ENCODE measurements at places on chromosomes 13 and 19.

GRCh38 chr19:977058-977464, 7.1 kb upstream of the WDR18 start:
- no peak for DNase-seq

DNA sequence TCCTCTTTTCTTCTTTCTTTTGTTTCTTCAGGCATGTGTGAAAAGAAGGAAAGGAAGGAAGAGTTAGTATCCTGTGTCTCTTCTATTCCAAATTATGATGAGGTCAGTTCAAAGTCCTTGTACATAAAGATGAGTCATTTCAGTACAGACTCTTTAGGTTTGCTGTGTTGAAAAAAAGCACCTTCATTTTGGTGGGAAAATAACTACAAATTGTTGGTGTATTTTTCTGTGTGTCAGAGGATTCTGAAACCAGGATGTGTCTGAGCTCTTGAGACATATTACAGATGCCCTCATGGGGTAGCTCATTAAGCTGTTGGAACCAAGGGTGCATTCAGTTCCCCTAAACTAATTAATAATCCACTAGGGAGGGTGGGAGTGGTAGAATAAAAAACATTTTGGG, 5.8 kb upstream of the HSPH1 start:
- no peak for DNase-seq

DNA sequence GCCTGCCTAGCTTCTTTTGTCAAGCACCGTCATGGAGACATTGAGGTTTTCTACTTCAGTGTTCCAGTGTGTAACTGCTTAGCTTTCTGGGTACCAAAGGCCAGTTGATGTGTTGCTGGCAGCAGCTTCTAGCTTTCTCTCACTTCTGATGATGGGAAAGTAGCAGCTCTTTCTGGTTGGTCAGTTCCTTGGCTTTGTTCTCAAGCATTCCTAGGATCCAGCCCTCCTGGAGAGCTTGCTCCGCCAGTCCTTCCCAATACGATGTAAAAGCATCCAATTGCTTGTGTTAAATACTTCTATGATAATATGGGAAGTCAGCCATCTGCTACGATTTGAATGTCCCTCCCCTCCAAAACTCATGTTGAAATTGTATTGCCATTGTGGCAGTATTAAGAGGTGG, 182.8 kb downstream of the UGGT2 start:
- DNase-seq, result no peak

GRCh38 chr13:101691341-101691860, 238.9 kb downstream of the ITGBL1 start:
- DNase-seq, result no peak

GRCh38 chr13:110953833-110954532, 39.1 kb upstream of the ANKRD10 start:
- DNase-seq, result no peak

- no peak for DNase-seq
Observed at GRCh38 chr13:51235756-51236490, 13.7 kb downstream of the FAM124A start.

- no peak for DNase-seq
Observed at GRCh38 chr19:3459089-3459881, 21.0 kb downstream of the SMIM24 start.

- no peak for DNase-seq
Observed at GRCh38 chr13:46656786-46657185, 103.8 kb downstream of the LRCH1 start.

- peak; percentile 98 for DNase-seq
Observed at GRCh38 chr19:14440049-14440448, 6.9 kb downstream of the PKN1 start.

DNA sequence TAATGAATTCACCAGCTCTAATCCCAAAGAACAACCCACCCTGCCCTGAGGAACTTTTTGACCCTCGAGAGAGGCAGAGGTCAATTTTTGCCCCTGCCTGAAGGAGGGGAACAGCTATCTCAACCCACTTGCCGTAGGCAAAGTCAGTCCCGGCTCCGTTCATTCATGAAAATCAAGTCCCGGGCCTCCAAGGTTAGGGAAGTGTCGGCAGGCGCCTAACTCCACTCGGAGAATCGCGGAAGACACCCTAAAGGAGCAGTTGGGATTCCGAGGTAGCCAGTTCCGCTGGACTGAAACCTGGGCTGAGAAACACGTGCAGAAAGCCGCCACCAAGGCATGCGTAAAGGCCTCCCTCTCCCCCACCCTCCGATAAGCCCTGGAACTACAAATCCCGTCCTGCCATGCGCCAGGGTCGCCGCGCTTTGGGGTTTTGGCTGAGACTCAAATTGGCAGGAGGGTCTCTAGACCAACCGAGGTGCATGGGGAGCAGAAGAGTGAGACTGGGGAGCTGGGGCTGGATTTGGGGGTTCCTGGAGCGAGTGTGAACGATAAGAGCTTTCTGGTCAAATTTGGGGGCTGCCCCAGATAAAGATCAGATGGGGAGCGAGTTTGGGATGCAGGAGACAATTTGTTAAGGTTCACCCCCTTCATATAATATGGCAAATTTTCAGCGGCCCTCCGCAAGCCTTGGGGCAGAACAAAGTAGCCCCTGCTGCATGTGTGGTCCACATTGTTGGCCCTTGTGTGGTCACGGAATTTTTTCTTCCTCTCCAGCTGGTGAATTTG, at the start of gene TNPO2:
TNPO2 (minus strand) TSS at position 292 of the 786 bp plus-strand sequence. CDS start 2,955 bp downstream, outside the sequence.
- peak; percentile 86 for DNase-seq

DNA sequence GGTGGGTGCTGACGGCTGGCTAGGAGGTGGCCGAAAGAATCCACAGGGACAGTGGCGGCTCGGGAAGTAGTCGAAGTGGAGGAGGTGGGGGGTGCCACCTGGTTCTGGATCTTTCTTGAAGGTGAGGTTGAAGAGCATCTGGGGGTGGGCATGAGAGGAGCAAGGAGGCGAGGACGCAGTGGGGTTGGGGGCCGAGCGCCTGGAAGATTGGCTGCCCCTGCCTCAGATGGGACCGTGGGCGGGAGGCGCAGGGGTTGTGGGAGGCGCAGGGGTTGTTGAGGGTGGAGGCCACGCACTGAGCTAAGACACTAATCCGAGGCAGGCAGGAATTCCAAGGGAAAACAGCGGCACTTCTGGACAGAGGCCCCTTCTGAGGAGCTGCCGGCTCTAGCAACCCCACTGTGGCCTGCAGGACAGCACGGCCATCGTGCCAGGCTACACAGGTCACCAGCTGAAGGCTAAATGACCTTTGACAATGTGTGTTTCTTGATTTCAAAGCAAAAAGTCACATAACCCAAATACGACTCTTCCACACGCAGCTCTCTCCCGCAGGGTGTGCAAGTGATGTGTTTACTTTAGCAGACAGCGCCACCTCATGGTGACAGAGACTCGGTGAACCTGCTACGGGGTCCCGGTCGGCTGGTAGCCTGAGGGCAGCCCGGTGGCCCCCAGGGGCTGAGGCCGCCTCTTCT, 44.1 kb upstream of the RANBP3 start:
- DNase-seq, result peak; percentile 82

- DNase-seq, result no peak
Observed at GRCh38 chr19:16351133-16351809, 26.6 kb downstream of the KLF2 start.

GRCh38 chr13:20351281-20352022, 119.3 kb upstream of the GJB6 start:
- DNase-seq, result peak; percentile 85

DNA sequence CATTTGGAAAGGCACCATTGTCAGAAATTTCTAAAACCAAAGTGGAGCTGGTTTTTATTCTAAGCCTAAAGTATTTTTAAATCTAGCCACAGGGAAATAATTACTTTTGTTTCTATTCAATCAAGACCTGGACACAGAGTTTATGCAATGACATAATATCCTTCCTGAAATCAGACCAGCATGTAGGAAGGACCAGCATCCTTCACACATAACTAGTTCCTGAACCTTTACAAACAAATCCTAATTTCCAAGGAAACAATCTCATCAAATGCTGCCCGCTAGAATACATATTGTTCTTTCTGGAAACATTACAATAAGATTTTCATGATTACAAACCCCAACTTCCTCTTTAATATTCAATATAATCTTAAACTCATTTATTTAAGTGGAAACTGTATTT, 1.5 kb downstream of the STARD13 start:
- DNase-seq, result no peak

- peak; percentile 30 for DNase-seq
Observed at GRCh38 chr13:113207890-113208420, 514 bp downstream of the PCID2 start.

- DNase-seq, result no peak
Observed at GRCh38 chr13:38361542-38362262, 12.1 kb downstream of the UFM1 start.

DNA sequence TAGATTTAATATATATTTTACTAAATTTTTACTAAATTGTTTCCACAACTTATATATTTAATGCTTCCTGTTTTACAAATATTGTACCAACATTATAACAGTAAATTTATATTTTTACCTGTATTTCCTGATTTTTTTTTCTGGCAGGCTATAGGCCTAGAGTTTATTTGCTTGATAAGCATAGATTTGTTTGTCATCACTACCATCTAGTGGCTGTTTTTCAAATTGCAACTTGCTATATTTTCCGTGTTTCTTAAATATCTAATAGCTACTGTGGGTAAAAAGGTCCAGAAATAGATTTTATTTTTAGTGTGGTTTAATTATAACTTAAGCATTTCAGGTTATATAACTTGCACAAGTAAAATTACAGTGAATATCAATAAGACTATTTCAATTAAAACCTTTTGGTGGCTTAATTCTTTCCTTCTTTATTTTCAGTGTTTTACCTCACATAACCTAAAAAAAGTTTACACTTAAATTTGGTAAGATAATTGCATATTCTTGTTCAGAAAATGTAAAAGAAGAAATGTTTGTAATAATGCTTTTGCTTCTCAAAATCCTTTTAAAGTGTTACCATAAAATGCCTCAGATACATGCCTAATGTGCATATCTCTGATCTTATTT, 60.6 kb downstream of the NDFIP2 start:
- peak; percentile 42 for DNase-seq

- no peak for DNase-seq
Observed at GRCh38 chr19:53906211-53907192, 2.6 kb upstream of the CACNG7 start.

- DNase-seq, result no peak
Observed at GRCh38 chr13:24045597-24045996, 114.9 kb upstream of the SPATA13 start.

- no peak for DNase-seq
Observed at GRCh38 chr13:102700088-102701031, 5.5 kb upstream of the METTL21C start.

- DNase-seq, result no peak
Observed at GRCh38 chr13:20128459-20128931, 32.4 kb downstream of the GJA3 start.

DNA sequence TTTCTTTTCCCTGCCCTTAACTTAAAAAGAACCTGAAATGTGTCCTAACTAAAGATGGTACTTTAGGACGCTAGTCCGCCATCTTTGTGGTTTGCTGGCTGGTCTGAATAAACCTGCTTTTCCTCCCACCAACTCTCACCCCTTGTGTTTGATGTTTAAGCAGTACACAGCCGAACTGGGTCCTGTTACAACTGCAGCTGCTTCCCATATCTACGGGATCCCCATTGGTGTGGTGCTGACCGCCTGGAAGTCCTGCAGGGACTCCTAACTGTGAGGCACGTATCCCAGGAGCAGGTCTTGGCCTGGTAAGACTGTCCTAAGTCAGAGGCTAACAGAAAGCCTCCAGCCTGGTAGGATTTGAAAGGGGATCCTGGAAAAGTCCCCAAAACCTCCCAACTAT, 40.9 kb upstream of the VSTM2B start:
- DNase-seq, result no peak

DNA sequence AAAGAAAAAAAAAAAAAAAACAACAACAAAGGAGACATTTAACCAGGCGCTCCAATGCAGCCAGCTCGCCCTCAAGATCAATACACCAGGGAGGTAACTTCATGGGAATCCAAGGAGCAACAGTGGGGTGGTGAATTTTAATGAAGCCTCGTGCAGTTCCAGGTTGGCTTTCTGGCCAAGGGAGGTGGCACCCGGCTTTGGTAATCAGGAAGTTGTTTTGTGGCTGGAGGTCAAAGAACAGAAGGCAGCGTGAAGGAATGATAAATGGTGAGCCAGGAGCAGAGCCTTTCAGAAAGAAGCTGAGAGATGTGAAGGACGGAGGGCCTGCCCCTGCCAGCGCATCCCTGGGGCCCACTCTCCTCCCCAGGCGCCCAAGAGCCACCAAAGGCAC, 188.2 kb upstream of the TSC22D1 start:
- peak; percentile 14 for DNase-seq

- DNase-seq, result peak; percentile 71
Observed at GRCh38 chr13:39401756-39402155, 201.2 kb downstream of the LHFPL6 start.

- no peak for DNase-seq
Observed at GRCh38 chr19:38838208-38838985, 6.8 kb upstream of the ECH1 start.

GRCh38 chr19:2517881-2518601, 42.1 kb downstream of the GADD45B start:
- DNase-seq, result no peak

GRCh38 chr13:105153611-105154010, 1381.9 kb downstream of the EFNB2 start:
- DNase-seq, result no peak

DNA sequence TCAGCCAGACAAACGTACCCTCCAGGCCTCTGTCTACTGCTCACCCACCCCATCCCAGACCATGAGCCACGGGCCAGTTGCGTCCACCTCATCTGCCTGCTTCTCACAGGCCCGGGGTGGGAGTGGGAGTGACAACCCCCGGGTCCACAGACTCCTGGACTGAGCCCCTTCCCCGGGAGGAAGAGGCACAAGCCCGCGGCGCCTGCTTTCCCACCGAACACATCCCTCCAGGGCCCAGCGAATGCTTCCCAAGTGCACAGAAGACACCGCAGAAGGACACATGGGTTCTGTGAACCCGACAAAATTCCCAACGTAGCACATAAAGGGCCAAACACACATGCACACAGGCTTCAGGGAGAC, 18.0 kb upstream of the PLPP2 start:
- no peak for DNase-seq

GRCh38 chr13:76991796-76992547, at the start of gene CLN5:
TSS of gene CLN5 (plus strand) at chr13:76992081. CDS start at chr13:76992099, 18 bp downstream.
- peak; percentile 81 for DNase-seq

- no peak for DNase-seq
Observed at GRCh38 chr13:94617389-94618000, 15.8 kb downstream of the GPR180 start.

- DNase-seq, result no peak
Observed at GRCh38 chr13:111950697-111951096, 116.3 kb upstream of the SOX1 start.

DNA sequence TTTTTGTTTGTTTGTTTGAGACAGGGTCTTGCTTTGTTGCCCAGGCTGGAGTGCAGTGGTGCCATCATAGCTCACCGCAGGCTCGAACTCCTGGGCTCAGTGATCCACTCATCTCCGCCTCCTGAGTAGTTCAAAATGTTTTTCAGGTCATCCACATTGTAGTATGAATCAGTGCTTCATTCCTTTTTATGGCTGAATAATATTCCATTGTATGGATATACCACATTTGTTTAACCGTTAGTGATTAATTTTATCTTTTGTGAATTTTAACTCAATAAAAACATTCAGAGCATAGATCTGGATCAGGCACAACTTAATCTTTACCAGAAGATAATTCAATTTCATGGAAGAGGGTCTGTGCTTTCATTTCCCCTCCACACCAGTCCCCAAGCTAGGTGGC, 47.7 kb downstream of the VAV1 start:
- no peak for DNase-seq

- no peak for DNase-seq
Observed at GRCh38 chr13:37385248-37385647, 213.3 kb downstream of the POSTN start.

GRCh38 chr19:35284153-35285094, 2.1 kb downstream of the HAMP start:
- DNase-seq, result no peak

GRCh38 chr19:582497-583197, 7.0 kb upstream of the HCN2 start:
- DNase-seq, result no peak

- no peak for DNase-seq
Observed at GRCh38 chr13:24511816-24512196, 772 bp downstream of the PARP4 start.

Data from HL-60 (cell line).